NCI-H1092 treated with DMSO at 0.1 percent for 48 hours (cell line): ENCODE measurements at places on chromosomes 3 and 15.

- DNase-seq, result no peak
Measured at GRCh38 chr3:162269636-162270458, 773.2 kb downstream of the OTOL1 start.

- DNase-seq, result no peak
Measured at GRCh38 chr3:152443212-152444023, 174.7 kb downstream of the MBNL1 start.

- no peak for DNase-seq
Measured at GRCh38 chr3:194930377-194931204, 244.9 kb downstream of the FAM43A start.

- no peak for DNase-seq
Measured at GRCh38 chr15:98401029-98401428, 247.3 kb upstream of the IGF1R start.

GRCh38 chr15:85977586-85977985 is 102.1 kb upstream of the AGBL1 start:
- DNase-seq, result no peak

GRCh38 chr15:70869346-70869745 is 15.4 kb upstream of the LARP6 start:
- no peak for DNase-seq

DNA sequence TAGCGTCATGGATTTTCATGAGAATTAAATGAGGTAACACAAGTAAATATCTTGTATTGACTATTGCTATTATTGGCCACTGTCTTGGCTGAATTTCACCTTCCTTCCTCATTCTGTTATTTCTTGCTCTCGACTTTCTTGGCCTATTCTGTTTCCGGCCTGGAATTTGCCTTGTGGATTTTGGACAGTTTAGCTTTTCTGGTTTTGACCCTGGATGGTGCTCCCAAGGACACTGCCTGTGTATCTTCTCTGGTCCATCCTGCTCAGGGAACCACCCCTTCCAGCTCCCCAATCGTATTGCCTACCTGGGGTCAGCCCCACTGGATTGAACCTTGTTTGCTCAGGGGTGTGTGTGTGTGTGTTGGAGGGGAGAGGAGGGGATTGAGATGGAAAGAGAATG is 376.2 kb upstream of the C2CD4B start:
- DNase-seq, result no peak

DNA sequence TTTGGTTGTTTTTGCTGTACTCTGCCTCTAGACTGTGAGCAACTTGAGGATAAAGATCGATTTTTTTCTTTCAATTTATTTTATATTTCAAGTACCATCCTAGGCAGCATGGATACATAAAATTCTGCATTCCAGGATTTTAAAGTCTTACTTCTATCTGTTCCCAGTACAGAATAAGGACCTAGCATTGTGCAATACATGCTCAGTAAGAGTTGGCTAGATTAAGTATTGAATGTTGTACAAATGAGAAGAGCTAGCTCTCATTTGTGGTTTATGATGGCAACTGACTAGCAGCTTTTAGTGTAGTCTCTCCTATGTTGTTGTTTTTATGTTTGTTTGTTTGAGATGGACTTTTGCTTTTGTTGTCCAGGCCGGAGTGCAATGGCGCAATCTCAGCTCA is 222.7 kb downstream of the TP63 start:
- no peak for DNase-seq

DNA sequence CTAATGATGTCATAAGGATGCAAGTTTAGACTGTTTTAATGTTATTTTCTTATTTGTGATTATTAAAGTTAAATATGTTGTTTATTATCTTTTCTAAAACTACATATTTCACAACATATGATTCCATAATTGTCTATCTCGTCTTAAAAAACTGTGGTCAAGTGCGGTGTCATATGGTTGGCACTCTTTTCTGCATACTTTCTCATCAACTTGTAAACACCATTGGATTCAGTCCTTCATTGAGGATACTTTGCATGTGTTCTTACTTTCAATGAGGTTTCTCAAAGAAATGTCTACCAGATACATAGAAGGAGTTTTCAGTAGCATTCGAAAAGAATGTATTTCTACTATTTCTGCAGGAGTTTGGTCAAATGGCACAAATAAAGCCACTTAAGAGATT is 22.0 kb upstream of the ALPK3 start:
- DNase-seq, result no peak

- DNase-seq, result no peak
Measured at GRCh38 chr3:15215996-15216395, 9.9 kb downstream of the CAPN7 start.

DNA sequence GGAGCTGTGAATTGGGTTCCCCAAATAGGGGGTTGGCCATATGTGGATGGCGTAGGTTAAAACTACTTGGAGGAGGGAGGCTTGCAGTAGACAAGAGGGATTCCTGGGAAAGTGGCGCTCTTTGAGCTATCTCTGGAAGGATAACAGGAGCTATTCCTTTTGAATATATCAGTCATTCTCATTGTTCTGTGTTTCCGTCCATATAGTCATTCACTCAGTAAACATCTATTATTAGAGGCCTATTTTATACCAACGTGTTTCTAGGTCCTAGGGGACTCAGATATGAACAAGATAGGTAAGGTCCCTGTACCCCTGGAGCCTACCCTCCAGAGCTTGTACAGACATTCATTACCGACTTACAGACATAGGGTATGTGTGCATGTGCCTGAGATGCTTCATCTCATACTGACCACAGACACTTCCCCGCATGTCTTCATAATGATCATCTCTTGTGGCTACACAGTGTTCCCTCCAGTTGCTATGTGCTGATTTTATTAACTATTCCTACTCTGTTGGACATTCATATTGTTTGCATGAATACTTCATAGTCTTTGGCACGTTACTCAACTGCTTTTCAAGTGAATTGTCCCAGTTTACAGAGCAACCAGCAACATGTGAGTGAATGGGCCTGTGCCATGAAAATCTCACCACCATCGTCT is 55.8 kb upstream of the VILL start:
- DNase-seq, result no peak

- peak; percentile 35 for DNase-seq
Measured at GRCh38 chr3:50192689-50193141, 1.3 kb downstream of the GNAT1 start.

- no peak for DNase-seq
Measured at GRCh38 chr15:38069511-38070011, 135.1 kb downstream of the TMCO5A start.

GRCh38 chr3:154144825-154145465 is 23.8 kb downstream of the ARHGEF26 start:
- DNase-seq, result no peak

- DNase-seq, result no peak
Measured at GRCh38 chr3:105764378-105765307, 104.2 kb downstream of the CBLB start.

- no peak for DNase-seq
Measured at GRCh38 chr3:125203731-125204130, 8.8 kb downstream of the SLC12A8 start.

GRCh38 chr15:42206406-42206805 is 1.7 kb downstream of the VPS39 start:
- no peak for DNase-seq

- no peak for DNase-seq
Measured at GRCh38 chr3:50297896-50298725, 1.1 kb downstream of the HYAL3 start.

GRCh38 chr15:52790941-52791751 is 1.0 kb upstream of the ONECUT1 start:
- peak; percentile 63 for DNase-seq

DNA sequence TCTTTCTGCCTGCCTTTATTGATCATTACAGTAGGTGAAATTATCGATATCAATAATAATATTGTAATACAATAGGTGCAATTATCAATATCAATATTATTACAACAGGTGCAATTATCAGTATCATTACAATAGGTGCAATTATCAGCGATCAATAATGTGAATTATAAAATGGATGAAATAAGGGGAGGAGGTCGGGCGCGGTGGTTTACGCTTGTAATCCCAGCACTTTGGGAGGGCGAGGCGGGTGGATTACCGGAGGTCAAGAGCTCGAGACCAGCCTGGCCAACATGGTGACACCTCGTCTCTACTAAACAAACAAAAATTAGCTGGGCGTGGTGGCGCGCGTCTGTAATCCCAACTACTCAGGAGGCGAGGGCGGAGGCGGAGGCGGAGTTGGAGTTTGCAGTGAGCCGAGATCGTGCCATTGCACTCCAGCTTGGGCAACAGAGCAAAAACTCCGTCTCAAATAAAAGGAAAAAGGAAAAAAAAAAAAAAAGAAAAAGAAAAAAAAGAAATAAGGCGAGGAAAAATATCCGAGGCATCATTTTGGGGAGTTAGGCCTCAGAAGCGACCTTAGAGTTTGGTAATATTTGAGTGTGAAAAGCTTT is 611 bp upstream of the BNIP2 start:
- peak; percentile 42 for DNase-seq

DNA sequence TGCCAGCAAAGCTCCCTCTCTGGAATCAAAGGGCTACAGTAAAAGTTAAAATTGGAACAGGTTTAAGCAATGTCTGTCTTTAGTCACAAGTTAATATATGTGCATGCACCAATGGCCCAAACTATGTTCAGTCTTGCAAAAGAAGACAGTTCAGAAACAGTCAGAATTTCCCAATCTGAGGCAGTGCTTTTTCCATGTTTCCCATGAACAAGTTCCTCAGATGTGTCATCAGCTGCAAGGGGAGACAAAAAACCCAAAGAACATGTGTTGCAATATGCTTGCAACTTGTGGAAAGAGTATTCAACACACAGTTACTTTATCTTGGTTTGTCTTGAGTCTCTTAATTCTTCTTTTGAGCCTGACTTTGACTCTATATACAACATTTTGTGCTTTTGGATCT is 148.4 kb downstream of the USP13 start:
- no peak for DNase-seq

- no peak for DNase-seq
Measured at GRCh38 chr3:140630866-140631265, 47.0 kb upstream of the TRIM42 start.

DNA sequence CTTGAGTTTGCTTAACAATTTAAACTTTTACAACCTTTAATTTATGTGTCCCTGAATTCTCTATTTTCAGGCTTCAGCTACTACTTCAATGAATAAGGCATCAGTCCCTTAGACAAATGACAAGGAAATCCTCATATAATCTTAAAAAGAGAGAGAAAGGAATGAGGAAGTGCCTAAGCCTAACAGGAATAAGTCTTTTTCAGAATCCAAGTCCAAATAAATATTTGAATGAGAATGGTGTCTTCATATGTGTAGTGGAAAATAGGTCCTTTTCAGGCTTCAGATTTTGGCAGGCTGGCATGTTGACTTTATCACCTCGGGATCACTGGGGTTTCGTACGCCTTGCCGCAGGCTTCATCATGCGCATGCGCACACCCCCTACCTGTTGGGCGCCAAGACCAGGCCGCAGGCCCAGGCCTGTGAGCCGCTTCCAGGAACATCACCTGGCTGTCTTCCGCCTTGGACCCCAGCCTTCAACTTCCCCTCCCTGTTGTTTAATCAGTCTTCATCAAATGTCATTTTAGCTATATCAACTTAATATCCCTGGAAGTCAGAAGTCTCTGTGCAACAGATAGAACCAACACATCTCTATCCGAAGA is 334.5 kb downstream of the SOX2 start:
- no peak for DNase-seq
